Small intestine (tissue), 16 donors: ENCODE measurements at places on chromosomes 7 and 10.

DNA sequence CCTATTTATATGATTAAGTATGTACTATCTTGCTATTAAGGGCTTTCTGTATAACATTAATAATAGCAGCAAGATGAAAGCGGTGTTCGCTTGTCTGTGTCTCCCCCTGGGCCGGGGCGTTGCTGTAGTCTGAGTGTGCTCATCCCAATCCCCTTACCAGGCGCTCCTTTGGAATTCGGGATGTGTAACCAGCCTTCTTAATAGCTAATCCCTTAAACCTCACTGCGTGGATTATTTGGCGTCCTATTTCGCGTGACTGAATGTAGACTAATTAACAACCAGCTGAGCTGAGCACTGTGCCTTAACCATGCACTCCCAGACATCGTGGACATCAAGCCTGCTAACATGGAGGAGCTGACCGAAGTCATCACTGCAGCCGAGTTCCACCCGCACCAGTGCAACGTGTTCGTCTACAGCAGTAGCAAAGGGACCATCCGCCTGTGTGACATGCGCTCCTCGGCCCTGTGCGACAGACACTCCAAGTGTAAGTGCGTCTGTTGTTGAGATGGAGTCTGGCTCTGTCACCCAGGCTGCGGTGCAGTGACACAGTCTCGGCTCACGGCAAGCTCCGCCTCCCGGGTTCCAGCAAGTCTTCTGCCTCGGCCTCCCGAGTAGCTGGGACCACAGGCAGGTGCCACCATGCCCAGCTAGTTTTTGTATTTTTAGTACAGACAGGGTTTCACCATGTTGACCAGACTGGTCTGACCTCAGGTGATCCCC lies 36.6 kb downstream of the BNIP3 start:
- H3K27ac ChIP-seq, result no peak overlapping the region
- DNase-seq, result no peak
- H3K27me3 ChIP-seq, result no peaks in the 10 kb centered on the region
- peaks cover 40% of the 10 kb centered on the region for H3K36me3 ChIP-seq
- H3K4me3 ChIP-seq, result no peak overlapping the region

- DNase-seq, result no peak
- H3K27me3 ChIP-seq, result no peaks in the 10 kb centered on the region
- no peaks in the 10 kb centered on the region for H3K36me3 ChIP-seq
- H3K4me1 ChIP-seq, result no peaks in the 10 kb centered on the region
- H3K4me3 ChIP-seq, result no peak overlapping the region
Measured at GRCh38 chr7:90777041-90777440, 180.9 kb downstream of the CDK14 start.

- peak overlapping the region; percentile 53 for H3K27ac ChIP-seq
- peak; percentile 12 for DNase-seq
- H3K4me1 ChIP-seq, result no peaks in the 10 kb centered on the region
- peaks cover 4% of the 10 kb centered on the region for H3K36me3 ChIP-seq
- no peaks in the 10 kb centered on the region for H3K27me3 ChIP-seq
- no peak overlapping the region for H3K4me3 ChIP-seq
Measured at GRCh38 chr10:101995451-101996063, 60.4 kb downstream of the ARMH3 start.

GRCh38 chr10:119248681-119249080 lies 41.3 kb downstream of the GRK5 start:
- peaks cover 12% of the 10 kb centered on the region for H3K4me1 ChIP-seq
- H3K27ac ChIP-seq, result peak overlapping the region; percentile 58
- no peak for DNase-seq
- no peaks in the 10 kb centered on the region for H3K27me3 ChIP-seq

- H3K27me3 ChIP-seq, result no peaks in the 10 kb centered on the region
- no peaks in the 10 kb centered on the region for H3K4me1 ChIP-seq
- no peak overlapping the region for H3K27ac ChIP-seq
Measured at GRCh38 chr7:91082852-91083495, 181.3 kb upstream of the FZD1 start.

DNA sequence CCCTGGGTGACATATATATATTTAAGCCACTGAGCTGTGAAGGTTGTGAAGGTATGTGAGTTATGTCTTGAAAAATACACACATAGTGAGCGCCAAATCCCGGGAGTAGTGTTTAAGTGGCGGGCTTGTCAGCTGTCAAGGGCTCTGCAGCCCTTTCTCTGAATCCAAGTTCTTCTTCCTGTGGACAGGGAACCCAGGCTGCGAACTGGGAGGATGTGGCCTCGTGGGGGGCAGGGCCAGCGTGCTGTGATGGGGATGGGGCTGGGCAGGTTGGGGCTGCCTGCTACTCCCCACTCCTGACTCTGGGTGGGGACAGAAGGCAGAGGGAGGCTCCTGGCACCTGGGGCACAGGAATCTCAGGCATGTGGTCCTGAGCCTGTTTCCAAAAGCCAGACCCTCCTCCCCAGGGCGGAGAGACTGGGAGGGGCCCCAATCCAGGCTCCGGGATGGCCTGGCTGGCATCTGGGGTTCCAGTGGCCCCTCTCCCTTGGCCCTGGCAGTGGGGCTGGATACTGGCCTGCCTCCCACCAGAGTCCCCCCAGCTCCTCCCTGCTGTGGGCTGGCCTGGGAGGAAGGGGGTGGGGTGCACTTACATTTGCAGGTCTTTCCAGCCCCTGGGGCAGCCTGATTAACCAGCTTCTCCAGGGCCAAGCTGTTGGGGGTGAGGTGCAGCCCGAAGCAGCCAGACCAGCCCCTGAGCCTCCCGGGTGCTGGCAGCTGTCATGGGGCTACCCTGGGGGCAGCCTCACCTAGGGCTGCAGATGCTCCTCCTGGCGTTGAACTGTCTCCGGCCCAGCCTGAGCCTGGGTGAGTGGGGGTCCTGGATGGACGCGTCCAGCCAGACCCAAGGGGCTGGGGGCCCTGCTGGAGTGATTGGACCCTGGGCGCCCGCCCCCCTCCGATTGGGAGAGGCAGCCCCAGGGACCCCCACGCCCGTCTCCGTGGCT lies at the start of gene UPK3B:
Gene UPK3B (plus strand): TSS at position 622 of the 947 bp plus-strand sequence. CDS start 101 bp downstream, at position 723.
- no peak for DNase-seq
- H3K4me3 ChIP-seq, result no peak within 1 kb of the TSS
- no peak within 1 kb of the TSS for H3K27ac ChIP-seq

DNA sequence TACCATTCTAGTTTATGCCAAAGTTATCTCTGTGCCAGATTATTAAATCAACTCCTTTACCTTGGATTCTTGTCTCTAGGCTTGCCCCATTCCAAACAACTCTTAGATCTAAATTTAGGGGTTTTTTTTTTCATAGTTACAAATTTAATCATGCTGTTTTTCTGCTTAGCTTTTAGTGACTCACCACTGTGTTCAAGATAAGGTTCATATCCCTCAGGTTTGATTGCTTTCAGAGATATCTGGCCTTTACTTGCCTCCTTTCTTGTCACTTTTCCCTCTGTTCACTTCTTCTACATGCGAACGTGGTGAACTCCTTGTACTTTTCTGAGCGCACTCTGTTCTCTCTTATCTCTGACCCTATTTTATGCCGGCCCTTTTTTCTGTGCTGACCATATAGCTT lies 78.2 kb downstream of the VPS50 start:
- H3K4me3 ChIP-seq, result no peak overlapping the region
- no peaks in the 10 kb centered on the region for H3K27me3 ChIP-seq
- peaks cover 3% of the 10 kb centered on the region for H3K36me3 ChIP-seq
- no peak for DNase-seq

GRCh38 chr10:83881661-83882060 lies 257.6 kb upstream of the GHITM start:
- H3K27ac ChIP-seq, result no peak overlapping the region
- no peaks in the 10 kb centered on the region for H3K36me3 ChIP-seq
- no peaks in the 10 kb centered on the region for H3K27me3 ChIP-seq

DNA sequence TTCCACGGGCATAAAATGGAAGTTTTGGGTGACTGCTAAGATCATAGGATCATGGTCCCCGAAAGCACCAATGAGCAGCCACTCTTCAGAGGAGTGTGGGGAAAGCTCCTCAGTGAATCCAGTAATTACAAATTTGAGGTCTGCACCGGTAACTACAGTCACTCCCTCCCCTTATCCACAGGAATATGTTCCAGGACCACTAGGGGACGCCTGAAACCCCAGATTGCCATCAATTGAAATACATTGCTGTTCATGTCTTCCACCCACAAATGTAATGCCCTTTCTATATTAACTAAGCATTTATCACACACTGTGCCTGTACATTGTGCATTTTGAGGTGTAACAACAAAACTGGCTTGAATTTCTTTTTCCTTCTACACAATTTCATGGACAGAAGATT lies 447.9 kb upstream of the PFKP start:
- DNase-seq, result no peak
- H3K36me3 ChIP-seq, result no peaks in the 10 kb centered on the region
- H3K27me3 ChIP-seq, result peaks cover 3% of the 10 kb centered on the region
- H3K27ac ChIP-seq, result no peak overlapping the region
- no peaks in the 10 kb centered on the region for H3K4me1 ChIP-seq

DNA sequence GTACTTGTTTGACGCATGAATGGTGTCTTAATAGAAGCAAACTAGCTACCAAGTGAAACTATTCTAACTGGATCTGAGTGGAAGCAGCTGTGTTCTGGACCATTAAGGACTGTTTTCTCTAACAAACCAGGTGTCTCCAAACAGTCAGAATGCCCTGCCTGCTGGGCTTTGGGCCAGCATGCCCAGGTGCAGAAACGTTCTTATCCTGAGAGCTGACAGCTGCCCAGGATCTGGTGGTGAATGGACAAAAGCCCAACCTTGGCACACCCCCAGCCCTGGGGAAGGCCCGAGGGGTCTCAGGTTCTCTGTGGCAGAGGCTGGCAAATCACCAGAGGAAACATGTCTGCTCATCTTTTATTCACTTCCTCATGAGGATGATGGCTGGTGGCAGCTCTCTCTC lies 48.2 kb upstream of the LAMB4 start:
- H3K4me3 ChIP-seq, result no peak overlapping the region
- no peaks in the 10 kb centered on the region for H3K4me1 ChIP-seq
- H3K27ac ChIP-seq, result no peak overlapping the region
- H3K36me3 ChIP-seq, result no peaks in the 10 kb centered on the region

- no peak for DNase-seq
- no peaks in the 10 kb centered on the region for H3K4me1 ChIP-seq
- no peaks in the 10 kb centered on the region for H3K36me3 ChIP-seq
- no peaks in the 10 kb centered on the region for H3K27me3 ChIP-seq
- H3K27ac ChIP-seq, result no peak overlapping the region
Measured at GRCh38 chr10:42242135-42242805, 396.1 kb downstream of the ZNF33B start.

GRCh38 chr10:9910446-9910845 lies 1107.2 kb upstream of the CELF2 start:
- H3K27me3 ChIP-seq, result no peaks in the 10 kb centered on the region
- H3K36me3 ChIP-seq, result no peaks in the 10 kb centered on the region
- DNase-seq, result no peak
- no peak overlapping the region for H3K4me3 ChIP-seq
- H3K27ac ChIP-seq, result no peak overlapping the region

DNA sequence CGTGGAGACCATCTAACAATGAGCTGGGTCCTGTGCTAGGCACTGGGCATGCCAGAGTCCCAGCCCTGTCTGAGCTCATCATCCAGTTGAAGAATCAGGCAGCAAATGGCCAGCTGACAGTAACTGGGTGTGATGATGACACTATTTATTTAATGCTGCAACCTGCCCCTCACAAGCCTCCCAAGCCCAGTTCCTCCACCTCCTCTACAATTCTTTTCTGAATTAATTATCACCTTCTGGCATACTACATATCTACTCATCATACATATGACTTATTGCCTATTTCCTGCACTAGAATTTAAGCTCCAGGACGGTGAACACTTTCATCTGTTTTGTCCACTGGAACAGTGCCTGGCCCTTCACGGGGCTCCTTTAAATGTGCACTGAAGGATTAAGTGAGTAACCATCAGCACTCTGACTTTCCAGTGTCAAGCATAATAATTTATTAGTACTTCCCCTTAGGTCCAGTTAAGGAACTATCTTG lies 96.7 kb upstream of the LAMB4 start:
- no peaks in the 10 kb centered on the region for H3K4me1 ChIP-seq
- H3K4me3 ChIP-seq, result no peak overlapping the region
- H3K27me3 ChIP-seq, result no peaks in the 10 kb centered on the region
- DNase-seq, result no peak
- no peaks in the 10 kb centered on the region for H3K36me3 ChIP-seq
- H3K27ac ChIP-seq, result no peak overlapping the region

DNA sequence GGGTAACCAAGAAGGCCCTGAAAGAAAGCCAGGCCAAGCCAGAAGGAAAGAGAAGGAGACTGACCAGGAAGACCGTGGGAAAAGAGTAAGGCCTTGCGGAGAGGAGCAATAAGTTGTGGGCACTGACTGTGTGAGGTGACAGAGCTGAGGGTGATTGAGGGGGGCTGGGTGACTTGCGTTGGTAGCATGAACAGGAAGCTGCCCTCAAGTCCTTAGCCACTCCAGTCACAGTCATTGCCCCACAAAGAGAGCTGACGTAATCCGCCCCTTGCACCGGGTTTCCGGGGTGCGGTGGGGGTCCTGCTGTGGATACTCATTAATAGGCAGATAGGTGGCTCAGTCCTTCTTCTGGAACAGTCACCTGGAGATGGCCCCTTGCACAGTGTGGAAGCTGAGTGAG lies 16.1 kb upstream of the DMBT1 start:
- H3K4me1 ChIP-seq, result peaks cover 16% of the 10 kb centered on the region
- H3K27me3 ChIP-seq, result no peaks in the 10 kb centered on the region
- DNase-seq, result no peak
- no peak overlapping the region for H3K4me3 ChIP-seq
- H3K36me3 ChIP-seq, result no peaks in the 10 kb centered on the region
- no peak overlapping the region for H3K27ac ChIP-seq
